NCI-H1417 treated with DMSO at 0.1 percent for 48 hours (cell line): ENCODE measurements at places on chromosomes 13 and 19.

GRCh38 chr13:84821261-84821660, 939.0 kb upstream of the SLITRK1 start:
- DNase-seq = no peak

DNA sequence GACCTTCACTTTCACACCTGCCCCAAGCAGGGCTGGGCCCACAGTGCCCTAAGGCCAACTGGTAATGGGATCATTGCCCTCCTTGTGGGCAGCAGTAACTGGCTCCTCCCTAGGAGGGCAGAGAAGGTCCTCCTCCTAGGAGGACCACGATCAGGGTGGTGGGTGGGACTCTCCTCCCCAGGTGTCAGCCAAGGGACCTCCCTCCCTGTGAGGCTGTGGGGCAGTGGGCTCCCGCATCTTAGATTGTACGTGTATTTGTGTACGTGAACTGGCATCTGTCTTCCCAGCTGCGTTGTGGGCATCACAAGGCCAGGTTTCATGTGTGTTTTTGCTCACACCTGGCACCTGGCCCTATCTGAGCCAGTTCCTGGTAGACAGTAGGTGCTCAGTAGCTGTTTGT, 111.8 kb downstream of the SOX1 start:
- no peak for DNase-seq

- no peak for DNase-seq
Measured at GRCh38 chr19:5023128-5023571, 54.2 kb downstream of the KDM4B start.

GRCh38 chr13:20119960-20120359, 40.9 kb downstream of the GJA3 start:
- DNase-seq = no peak

DNA sequence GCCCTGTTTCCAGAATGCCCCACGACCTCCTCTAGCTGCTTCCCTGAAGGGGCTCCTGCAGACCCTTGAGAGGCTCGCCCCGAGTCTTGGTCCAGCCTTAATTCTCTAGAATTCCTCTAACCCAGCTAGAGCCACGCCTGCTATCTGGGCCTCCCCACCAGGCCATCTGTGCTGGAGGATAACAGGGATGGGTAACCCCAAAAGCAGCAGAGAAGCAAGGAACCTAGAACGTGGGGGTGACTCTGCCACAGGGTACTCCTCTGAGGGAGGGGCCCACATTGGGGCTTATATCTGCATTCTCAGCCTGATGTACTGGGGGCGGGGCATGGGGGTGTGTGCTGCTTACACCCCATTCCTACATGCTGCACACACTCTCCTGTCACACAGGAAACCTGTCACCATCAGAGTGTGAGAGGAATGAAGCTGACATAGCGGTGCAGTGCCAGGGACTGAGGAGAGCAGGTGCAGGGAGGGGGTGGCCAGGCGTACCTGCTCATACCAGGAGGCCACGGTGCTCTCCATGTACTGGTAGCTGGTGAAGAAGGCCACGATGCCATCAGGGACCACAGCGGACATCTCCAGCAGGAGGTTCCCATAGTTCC, 13.8 kb downstream of the KLC3 start:
- DNase-seq = no peak

- DNase-seq = no peak
Measured at GRCh38 chr13:57716295-57716694, 84.8 kb downstream of the PCDH17 start.

DNA sequence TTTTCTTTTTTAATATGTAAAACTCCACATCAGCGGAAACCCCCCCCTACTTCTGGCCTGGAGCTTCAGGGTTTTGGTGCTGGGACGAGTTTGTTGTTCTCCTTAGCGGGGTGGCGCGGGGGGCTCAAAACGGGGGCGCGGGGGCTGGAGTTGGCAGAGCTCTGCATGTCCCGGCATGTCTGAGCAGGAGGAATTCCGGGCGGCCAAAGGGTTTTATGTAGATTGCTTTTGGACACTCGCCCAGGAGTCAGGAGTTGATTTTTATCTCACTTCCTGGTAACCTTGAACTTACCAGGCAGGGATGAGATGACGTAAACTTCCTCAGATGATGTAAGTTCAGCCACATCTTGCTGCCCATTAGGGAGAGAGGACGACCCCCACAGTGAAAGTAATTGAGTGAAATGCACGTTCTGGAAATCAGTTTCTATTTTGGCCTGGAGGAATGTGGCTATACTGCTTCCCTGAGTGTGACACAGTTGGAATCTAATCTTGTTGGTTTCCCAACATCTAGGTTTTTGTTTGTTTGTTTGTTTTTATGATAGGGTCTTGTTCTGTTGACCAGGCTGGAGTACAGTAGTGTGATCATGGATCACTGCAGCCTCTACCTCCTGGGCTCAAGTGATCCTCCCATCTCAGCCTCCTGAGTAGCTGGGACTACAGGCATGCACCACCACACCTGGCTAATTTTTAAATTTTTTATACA, 21.0 kb upstream of the GDF15 start:
- no peak for DNase-seq

GRCh38 chr13:74145249-74145975, 11.2 kb upstream of the KLF12 start:
- no peak for DNase-seq

DNA sequence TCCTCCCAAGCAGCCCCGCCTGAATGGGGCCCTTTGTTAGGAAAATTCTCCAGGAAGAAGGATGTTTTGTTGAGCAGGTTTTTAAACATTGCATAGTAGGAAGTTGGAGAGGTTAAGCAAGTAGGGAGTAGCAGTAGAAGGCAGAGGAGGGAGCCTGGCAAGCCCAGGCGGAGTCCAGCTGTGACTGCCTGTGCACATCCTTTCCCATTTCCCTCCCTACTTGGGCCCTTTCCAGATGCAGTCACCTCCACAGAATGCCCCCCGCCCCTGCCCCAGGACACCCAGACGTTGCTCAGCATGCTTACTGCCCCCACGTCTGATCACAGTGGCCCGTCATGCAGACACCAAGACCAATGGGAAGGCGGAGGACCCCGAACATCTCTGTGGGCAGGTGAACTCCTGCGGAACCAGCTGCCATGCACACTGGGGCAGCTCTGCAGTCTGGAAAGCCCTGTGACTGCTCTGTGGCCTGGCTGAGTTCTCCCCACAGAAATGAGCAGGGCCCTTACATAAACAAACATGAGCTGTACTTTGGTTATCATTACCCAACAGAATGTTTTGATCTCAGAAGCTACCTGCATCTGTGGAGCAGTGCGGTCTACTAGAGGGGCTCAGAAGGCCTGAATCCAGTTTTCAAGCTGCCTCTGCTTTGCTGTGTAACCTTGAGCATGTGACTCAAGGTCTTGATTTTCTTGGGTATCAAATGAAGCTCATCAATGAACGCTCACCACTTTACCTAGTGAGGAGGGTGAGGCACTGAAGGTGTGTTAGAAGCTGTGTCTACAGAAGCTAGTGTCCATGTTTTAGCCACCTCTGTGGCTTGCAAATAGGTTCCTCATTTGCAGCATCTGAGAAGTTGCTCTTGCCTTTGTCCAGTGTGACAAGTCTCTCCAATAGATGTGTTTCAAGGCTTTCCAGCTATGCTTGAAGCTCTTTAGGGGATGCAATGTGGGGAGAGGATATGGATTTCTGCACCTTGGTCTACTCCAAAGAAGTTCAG, 84.2 kb downstream of the TNFRSF19 start:
- no peak for DNase-seq

DNA sequence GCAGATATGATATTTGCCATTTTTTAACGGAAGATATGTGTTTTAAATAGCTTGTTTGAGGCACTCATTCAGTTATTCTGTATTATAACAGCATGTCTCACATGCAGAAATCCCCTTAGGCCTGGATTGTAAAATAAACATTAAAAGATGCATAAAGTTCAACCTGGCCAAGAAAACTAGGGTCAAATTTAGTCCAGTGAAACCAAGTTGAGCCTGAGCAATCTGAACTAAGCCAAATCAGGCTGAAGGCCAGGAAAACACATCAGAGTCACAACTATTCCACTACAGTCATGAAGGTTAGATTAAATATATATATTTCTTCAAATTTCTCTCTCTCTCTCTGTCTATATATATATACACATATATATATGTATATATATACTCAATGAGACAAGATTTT, 504.8 kb downstream of the SLITRK1 start:
- no peak for DNase-seq

DNA sequence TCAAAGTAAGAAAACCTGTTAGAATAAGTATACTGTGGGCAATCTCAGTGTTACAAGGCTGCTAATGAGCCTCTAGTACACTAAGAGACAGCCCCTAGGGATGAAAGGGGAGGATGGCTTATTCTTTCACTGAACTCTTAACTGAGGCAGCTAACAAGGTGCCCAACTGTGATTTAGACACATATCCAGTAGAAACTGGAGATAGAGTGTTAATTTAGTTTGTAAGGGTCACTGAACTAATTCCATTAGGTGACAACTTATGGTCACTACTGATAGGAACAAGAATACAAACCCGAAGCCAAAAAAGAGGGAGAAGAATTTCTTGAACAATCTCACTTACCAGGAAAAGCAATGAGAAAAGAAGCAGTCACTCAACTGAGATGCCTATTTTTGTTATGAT, 1010.6 kb downstream of the PCDH9 start:
- DNase-seq = no peak

- DNase-seq = no peak
Measured at GRCh38 chr19:22472180-22472637, 50.1 kb upstream of the ZNF98 start.

DNA sequence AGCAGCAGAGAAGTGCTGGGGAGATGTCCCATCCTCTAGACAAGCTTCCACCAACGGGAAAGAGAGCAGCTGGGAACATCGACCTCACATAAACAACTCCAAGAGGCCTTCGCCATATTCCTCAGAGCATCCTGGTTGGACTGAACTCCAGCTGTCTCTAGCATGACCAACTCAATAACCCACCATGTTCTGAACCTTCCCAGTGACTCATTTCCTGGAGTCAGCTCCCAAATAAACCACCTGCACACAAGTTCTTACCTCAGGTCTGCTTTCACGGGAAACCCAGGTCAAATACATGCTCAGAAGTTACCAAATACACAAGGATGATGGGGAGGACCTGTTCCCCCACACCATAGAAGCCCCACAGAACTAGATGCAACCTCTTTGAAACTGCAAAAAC, 878.5 kb downstream of the UQCRFS1 start:
- no peak for DNase-seq

DNA sequence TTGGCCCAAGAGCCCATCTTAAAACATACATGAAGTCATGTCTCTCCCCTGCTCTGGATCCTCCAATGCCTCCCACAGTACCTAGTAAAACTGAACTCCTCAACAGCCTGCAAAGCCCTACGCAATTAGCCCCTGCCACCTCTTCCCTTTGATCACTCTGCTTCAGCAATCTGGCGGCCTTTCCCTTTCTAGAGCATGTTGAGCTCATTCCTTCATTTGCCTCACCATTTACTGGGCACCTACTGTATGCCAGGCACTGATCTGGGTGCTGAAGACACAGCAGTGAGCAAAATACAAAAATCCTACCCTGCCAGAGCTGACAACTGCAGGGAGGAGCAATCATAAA, 2.9 kb downstream of the KEAP1 start:
- DNase-seq = no peak

GRCh38 chr19:7500811-7501450, 12.1 kb upstream of the PEX11G start:
- peak; percentile 47 for DNase-seq

- DNase-seq = no peak
Measured at GRCh38 chr19:3450796-3451411, 29.4 kb downstream of the SMIM24 start.

DNA sequence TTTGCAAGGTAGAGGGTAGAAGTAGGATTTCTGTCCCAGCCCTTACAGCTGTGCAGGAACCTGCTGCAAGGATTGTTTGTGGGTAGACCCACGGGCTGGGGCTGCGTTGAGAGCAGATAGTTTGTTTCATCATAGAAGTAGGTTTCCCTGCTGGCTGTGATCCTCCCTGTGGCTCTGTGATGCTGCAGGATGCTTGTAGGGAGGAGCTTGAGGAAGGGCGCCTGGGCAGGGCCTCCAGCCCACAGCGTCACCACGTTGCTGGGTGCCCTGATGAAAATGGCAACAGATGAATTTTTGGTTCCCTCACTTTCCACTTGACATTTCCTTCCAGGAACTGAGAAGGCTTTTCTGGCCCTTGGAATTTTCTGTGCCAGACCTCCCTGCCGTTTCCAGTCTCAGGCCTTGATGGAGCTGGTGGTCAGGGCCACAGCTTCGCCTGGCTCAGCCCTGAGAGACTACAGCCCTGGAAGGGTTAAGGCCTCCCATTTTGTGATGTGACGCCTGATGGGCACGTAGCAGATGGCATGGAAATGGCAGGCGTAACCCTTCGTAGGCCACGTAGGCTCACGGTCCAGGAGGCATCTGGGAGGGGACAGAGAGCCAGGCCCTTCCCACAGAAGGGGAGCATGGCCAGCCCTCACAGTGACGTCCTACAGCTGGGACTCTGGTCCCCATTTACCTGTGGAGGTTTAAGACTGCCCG, 42.2 kb downstream of the GATAD2A start:
- DNase-seq = no peak

DNA sequence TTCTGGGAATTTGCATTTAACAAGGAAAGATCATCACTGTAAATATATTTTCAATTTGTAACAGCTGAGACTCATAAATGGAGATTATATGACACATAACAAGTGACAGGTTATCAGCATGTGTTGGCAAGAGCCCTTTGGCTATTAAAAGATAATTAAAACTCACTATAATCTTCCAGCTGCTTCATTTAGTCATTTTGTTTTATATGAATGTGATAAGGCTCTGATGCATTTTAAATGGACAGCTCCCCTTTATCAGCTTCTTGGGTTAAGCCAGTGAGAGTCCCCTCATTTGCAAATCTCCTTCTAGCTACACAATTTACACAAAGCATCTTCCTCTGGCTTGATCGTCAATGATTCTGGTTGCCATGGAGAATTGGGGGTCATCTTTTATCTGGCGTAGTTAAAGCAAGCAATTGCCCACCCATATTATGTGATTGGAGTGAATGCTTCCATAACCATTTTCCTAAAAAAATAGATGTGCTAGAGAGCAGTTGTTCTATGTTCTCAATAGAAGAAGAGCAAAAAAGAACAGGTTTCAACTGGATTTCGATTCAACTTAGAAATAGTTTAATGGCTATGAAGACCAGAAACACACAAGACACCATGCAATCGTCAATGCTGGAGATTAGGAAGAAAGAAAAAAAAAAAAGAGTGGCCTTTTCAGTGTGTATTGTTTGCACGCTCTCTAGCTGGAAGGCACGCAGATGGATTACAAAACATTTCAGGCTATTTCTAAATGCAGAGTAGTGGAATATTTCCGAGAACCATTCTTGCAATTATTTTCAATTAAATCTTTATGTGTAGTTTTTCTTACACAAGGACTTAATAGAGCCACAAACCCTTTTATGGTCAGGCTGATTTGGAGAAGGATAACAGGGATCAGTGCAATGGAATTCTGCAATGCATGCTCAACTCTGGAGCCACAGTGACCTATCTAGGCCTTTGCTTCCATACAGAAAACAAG, 27.4 kb downstream of the STARD13 start:
- DNase-seq = no peak

- DNase-seq = no peak
Measured at GRCh38 chr19:47703301-47703700, 9.9 kb upstream of the EHD2 start.

- DNase-seq = peak; percentile 89
Measured at GRCh38 chr13:59444210-59444857, 719.4 kb downstream of the DIAPH3 start.

- no peak for DNase-seq
Measured at GRCh38 chr13:73336773-73337172, 278.0 kb downstream of the KLF5 start.
